ENCODE measurements at places on chromosomes 13 and 19.

GRCh38 chr19:57708641-57709361, at the start of gene ZNF154:
TSS of gene ZNF154 (minus strand) at chr19:57709204. CDS start at chr19:57708971, 233 bp downstream.
- DNase-seq, result peak; percentile 9

DNA sequence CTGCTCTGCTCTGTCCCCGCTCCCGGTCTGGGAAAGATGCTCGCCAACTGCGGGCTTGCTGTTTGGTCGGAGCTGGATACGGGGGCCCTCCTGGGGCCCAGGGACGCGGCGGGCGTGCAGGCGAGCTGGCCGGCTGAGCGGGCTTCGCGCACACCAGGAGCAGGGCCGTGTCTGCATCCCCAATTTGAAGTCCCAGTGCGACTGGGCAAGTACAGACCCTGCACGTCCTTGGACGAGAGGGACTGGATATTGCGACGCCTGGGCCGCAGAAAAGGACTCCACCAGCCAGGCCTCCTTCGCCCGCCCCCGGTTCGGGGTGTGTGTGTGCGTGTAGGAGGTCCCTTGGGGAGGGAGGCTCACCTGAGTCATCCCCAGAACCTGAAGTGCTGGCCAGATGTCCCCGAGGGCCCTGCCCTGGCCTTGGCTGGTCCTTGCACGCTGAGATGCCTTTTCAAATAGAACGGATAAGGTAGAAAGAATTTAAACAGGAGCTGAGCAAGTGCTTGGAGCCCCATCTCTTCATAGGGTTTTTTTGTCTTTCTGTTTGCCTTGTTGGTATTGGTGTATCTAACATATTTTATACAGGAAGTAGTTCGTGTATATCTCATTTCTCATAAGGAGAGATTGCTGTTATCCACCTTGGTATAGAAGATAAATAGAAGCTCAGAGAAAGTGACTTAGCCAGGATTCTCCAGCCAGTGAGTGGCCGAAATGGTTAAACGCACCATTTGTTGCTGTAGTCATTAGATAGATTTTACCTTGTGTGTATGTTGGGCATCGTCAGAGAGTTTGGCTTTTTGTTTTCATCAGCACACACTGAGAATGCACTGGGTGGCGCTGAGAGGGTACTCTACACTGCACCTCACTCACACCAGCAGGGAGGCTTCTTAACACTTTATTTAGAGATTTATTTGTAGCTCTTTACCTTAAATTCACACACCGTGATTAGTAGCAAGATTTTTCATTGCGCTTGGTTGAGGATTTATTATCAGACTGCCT, 1.1 kb downstream of the NAXD start:
- DNase-seq, result peak; percentile 24

- no peak for DNase-seq
Observed at GRCh38 chr13:73368608-73369007, 309.8 kb downstream of the KLF5 start.

DNA sequence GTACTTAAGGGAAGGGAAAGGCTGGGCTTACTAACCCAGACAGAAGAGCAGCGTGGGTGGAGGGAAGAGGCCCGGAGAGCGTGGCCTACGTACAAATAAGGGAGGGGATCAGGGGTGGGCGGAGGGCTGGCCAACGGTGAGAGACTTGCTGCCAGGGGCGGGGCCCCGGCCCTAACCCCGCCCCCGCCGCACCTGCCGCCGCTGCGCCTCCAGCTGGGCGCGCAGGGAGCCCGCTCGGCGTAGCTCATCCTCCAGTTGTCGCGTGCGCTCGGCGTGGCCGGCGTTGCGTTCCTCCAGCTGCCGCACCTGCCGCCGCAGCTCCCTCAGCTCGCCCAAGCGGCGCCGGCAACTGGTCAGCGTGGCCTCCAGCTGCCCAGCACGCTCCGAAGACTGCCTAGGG, 5.7 kb downstream of the HOOK2 start:
- no peak for DNase-seq

DNA sequence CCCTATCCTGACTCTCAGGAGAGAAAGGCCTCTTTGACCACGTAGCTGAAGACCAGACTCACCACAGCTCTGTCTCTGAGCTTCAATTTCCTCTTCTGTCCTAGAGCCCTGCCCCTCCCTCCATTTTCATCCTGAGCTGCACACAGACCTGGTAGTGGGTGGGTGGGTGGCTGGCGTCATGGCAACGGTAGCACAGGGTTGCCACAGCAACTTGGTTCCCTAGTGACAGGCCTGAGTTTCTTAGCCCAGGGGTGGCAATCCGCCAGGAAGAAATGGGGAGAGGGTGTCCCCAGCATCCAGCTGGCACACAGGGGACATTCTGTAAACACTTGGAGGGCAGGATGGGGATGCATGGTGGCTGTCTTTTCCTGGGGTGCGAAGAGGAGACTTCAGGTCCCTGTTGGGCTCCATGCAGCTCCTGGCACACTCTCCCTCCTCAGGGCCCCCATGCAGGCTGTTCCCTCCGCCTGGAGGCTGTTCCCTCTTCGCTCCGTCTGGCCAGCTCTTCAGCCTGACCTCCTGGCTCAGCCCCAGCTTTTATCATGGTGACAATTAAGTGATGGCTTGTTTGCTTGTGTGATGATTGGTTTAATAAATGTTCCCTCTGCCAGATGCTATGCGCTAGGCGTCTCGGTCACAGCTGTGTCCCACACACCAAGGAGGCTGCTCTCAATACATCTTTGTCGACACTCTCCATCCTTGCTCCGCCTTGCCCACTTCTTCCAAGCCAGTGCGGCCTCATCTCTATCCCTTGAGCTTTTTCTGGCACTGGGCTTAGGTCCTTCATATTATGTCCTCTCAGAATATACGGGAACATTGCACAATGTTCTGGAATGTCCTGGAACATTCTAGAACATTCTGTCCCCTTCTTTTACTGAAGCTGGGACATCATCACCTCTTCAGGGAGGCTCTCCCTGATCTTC, 7.4 kb upstream of the KLHL26 start:
- no peak for DNase-seq

GRCh38 chr19:7676854-7677253, at the start of gene MCEMP1:
TSS of gene MCEMP1 (plus strand) at chr19:7677090. CDS start at chr19:7677121, 31 bp downstream.
- no peak for DNase-seq

GRCh38 chr13:72458701-72459100, 268.7 kb downstream of the MZT1 start:
- DNase-seq, result no peak

- DNase-seq, result no peak
Observed at GRCh38 chr13:109331011-109331433, 455.4 kb downstream of the IRS2 start.

DNA sequence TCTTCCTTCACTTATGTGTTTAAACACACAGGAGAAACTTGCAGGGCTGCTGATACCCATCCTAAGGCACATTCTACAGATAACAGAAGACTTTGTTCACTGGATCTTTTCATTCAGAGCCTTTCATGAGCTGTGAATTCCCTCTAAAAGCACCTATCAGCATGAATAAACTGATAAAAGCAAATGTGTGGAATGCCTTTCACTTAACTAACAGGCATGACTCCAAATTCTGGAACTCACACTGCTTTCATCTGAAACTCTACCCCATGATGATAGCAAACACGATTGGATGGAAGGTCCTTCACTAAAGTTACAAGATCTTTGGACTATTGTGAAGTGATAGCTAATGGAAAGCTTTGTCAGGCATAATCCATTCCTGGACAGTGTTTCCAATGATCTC, 457.3 kb downstream of the EFNB2 start:
- no peak for DNase-seq

DNA sequence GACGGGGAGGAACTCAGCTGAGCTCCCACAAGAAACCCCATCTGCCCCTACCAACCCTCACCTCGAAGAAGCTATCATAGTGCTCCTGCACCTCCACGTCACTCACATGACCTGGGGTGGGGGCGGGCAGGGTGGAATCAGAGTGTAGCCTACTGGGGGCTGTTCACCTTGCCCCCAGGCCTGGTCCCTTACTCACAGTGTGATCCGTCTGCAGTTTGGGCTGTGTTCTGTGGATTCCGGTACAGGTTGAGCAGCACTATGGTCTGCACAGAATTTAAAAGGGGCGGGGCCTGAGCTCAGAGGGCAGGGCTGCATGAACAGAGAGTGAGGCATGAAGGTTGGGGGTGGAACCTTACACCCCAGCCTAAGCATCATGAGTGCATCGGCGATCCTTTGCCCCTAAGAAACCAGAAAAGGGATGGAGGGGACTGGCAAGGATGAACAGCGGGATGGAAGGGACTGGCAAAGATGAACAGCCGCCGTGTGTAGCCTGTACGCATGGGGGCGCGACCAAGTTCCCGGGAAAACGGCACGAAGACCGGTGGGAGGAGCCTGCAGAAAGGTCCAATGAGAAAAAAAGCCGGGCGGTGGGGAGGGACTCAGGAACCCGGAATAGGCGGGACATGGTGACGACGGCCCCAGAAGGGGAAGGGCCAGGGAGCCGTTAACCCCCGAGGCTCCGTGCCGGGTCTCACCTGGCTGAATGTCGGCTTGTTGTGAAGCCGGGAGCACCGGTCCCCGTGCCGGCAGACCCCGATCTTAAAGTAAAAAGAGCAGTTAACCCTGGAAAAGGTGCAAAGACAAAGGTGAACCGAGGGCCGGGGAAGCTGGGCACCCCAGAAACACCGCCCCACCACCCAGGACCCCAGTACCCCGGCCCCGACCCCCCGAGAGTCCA, 539 bp downstream of the U2AF1L4 start:
- DNase-seq, result peak; percentile 94

GRCh38 chr19:19823916-19824315, 2.4 kb upstream of the ZNF506 start:
- no peak for DNase-seq

DNA sequence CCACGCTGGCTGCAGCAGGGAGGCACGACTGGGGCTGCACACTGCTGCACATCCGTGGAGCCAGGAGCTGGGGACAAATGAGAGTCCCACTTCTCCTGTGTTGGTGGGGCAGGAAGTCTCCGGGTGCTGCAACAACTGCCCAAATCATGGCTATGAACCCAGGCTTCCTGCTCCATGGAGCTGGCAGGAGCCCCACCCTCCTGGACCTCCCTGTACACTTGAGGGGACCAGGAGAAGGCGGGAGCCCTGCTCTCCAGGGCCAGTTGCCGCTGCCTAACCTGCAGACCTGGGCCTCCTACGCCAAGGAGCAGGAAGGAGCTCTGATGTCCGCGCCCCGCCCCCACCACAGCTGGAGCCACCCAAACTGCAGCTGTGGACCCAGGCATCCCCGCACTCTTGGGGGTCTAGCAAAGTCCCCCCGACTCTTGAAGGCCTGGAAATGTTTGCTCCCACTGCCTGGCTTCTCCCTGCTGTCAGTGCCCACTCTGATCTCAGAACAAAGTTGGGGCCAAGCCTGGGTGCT, 752.1 kb upstream of the PCDH20 start:
- no peak for DNase-seq

DNA sequence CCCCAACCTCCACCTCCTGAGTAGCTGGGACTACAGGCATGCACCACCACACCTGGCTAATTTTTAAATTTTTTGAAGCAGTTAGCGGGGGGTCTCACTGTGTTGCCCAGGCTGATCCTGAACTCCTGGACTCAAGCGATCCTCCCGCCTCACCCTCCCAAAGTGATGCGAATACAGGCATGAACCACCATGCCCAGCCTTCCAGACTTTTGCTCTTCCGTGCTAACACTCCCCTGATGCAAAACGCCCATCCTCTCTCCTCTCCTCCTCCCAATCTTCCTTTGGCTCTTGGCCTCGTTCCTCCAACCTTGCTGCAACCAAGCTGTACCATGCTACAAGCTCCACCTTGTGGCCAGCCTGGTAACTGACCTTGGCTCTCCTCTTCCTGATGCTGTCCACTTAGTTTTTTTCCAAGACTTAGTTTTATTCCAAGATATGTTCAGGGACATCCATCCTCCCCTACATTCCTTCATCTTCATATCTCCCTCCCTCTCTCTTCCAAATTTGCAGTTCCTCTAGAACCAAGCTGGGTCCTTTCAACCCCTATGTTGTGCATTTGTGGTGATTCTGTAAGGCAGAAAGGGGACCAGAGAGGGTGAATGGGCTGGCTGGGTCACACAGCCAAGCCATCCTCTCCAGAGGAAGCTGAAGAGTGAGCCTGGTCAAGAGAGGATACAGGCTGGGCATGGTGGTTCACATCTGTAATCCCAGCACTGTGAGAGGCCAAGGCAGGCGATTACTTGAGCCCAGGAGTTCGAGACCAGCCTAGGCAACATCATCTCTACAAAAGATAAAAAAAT, 32.8 kb downstream of the TINCR start:
- DNase-seq, result no peak
